Neural progenitor cell (in vitro differentiated cells): ENCODE measurements at places on chromosomes 7 and 10. TPM values are rescaled to one million over a fixed set of nuclear protein-coding genes. Genes with fewer than 3 reads are reported as not detected.

Gene PCLO
- total RNA-seq, result 2.0 and 2.5 TPM in 2 replicates

DNA sequence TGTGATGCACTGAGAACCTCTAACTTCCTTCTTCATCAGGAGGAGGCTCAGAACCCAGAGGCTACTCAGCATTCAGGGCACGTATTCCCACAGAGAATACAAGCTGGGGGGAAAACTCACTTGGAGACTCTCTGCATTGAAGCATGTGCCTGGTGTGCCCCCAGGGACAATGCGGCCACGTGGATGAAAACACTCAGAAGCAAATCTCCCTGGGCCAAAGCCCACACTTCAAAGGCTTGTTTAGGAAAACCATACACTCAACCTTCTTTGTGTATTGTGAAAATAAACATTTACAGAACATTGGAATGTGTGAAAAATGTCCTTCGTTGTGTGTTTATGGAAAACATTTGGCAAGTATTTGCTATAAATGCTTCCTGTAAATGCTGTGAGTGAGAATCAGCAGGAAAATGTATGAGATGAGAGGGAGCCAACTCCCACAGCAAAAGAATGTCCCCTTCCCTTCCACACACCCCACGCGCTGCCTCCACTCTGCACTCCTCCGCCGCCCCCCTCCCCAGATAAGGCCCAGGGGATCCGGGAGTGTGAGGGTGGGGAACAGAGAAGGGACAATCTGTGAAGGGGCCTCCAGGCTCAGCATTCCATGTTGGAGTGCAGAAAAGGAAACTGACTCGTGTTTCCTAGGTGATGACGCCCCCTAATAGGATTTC, 339.5 kb downstream of the ELMO1 start:
- no peak for DNase-seq

DNA sequence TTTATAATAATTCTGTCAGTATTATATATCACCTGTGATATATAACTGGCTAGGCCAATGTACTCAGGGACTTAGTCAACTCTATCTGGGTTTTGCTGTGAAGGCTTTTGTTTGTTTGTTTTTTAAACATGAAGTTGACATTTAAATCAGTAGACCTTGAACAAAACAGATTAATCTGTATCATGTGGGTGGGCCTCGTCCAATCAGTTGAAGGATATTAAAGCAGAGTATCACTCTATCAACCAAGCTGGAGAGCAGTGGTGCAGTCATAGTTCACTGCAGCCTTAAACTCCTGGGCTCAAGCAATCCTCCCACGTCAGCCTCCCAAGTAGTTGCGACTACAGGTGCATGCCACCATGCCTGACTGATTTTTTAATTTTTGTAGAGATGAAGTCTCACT, 870.2 kb downstream of the TYW1 start:
- no peak for DNase-seq

DNA sequence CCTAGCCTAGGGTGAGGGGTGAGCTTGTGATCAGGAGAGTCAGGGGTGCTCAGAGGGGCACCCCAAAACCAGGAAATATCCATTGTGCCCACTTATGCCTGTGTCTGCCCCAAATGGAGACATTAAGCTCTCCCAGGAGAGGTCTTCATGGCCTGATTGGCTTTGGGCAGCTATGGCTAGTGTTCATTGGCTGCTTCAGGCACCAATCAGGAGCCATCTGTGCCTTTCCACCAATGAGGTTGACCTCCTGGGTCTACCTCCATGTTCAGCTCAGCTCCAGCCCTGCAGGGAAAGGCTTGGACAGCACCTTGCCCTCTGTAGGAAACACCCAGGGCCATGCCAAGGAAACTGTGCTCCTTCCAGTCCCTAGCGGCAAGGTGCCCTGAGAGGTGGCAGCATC, 23.9 kb upstream of the HSPB1 start:
- DNase-seq, result no peak
